ENCODE measurements at places on chromosomes 16 and 17.
A peak's percentile ranks its signal among the peaks of the same experiment; 100 is the strongest.

DNA sequence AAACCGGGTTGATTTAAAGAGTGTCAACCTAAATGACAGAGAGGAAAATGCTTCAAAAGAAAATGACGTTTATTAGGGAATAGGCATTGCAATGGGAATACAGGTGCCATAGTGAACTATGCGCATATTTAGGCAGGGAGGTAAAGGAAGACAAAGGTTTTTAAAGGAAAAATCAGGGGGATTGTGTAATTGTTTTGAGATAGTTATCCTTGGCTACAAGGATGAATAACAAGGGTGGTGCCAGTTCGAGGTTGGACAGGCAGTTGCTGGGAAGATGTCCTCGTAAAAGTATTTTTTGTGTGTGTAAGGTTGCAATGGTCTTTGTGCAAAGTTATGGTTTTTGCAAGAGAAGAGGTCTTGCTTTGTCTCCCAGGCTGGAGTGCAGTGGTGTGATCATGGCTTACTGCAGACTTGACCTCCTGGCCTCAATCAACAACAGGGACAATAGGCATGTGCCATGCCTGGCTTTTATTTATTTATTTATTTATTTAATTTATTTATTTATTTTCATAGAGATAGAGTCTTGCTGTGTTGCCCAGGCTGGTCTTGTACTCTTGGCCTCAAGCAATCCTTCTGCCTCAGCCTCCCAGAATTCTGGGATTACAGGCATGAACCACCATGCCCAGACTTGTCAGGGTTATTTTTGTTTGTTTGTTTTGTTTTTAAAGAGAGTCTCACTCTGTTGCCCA is 63.1 kb downstream of the CACNG3 start:
- DNase-seq, result no peak

DNA sequence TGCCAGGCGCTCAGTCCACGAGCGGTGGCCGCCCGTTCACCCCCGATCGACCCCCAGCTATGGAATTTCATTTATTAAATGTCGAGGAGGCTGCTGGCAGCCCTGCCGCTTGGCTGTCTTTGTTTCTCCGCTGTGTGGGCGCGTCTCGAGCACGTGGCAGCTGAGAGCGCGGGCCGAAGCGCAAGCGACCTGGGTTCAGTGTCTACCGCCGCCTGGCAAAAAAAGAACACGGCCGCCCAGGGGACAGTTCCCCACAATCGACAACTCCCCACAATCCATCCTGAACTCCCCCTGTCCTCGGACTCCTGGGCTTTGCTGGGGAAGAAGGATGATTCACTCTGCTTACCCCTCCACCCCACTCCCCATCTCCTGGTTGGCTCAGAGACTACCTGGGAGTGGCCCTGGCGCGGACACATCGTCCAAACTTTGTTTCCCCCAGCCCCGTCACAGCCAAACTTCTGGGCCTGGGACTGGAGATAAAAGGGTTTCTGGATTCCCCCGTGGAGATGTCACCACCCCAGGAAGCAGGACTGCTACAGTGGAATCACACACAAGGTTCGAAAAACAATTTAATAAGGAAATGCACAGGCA is 1.7 kb upstream of the ANKRD13B start:
- peak; percentile 30 for DNase-seq

DNA sequence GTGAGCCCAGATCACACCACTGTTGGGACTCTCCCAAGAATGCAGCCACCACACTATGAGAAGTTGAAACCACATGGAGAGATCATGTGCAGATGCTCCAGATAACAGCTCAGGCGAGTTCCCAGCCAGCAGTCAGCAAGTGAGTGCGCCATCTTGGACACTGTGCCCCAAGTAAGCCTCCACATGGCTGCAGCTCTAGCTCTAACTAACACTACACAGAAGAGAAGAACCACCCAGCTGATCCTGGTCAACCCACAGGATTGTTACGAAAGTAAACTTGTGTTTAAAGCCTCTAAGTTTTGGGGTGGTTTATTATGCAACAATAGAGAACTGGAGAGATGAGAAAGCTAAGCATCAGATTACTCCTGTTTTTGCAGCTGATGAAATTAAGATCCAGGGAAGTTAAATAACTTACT is 25.8 kb downstream of the SLC38A7 start:
- no peak for DNase-seq

DNA sequence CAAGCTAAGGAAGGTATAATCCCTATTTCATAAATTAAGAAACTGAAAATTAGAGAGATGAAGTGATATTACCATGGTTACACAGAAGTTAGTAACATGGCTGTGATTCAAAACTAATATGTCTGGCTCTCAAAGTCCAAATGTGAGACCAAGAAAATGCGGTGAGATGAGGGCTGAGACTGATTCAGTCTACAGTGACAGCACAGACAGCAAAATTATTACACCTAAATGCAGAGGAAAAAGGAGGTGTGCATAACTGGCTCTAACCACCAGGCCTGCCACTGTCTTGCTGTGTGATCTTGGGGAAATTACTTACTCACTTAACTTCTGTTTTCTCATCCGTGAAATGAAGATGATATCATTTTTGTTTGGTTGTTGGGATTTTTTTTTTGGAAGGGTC is 270.0 kb upstream of the SOX9 start:
- DNase-seq, result no peak

GRCh38 chr16:13780406-13781168 is 139.4 kb upstream of the ERCC4 start:
- DNase-seq, result no peak

- DNase-seq, result no peak
Observed at GRCh38 chr17:79353548-79353947, 257.3 kb downstream of the RBFOX3 start.

GRCh38 chr17:48129981-48130380 is 22.4 kb downstream of the SNX11 start:
- DNase-seq, result no peak

GRCh38 chr17:48718227-48718760 is 4.0 kb downstream of the PRAC1 start:
- DNase-seq, result no peak

DNA sequence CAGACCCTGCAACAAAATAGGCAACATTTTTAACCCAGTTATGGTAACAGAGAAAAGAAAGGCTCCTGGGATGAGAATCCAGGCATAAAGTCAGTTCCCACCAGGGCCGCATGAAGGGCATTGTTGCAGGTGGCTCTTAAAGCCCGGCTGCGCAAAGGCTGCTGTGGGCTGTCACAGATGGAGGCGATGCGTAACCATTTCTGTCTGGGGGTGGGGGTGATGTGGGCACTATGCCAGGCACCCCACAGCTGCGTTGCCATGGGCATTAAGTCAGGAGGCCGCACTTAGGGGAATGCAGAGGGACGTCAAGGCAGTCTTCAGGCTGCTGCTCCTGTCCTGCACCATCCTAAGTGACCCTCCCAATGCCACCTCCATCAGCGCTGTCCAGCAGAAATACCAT is 228.4 kb downstream of the CPPED1 start:
- DNase-seq, result no peak

- DNase-seq, result no peak
Observed at GRCh38 chr16:48101069-48101674, 54.6 kb downstream of the ABCC12 start.

Data from activated CD4-positive, alpha-beta T cell treated with anti-CD3 and anti-CD28 coated beads, Interleukin-2, amount 10 ng/mL, durations not matched to agents 7 days and 5 days (primary cell).